ENCODE measurements at places on chromosomes 11 and 22. TPM values are rescaled to one million over a fixed set of nuclear protein-coding genes. Genes with fewer than 3 reads are reported as not detected.

The HBB gene
- total RNA-seq, result 61.2 TPM

The AP1B1 gene
- 30.0 TPM for total RNA-seq

The OR52H1 gene
- total RNA-seq, result not detected

The CHEK2 gene
- 1.3 TPM for total RNA-seq

The TRIM49C gene
- total RNA-seq, result not detected

The ZP1 gene
- total RNA-seq, result not detected

The MMP12 gene
- not detected for total RNA-seq

The WNT7B gene
- total RNA-seq, result not detected

The OR52I2 gene
- not detected for total RNA-seq

The KRTAP5-10 gene
- not detected for total RNA-seq

The SCGB1A1 gene
- total RNA-seq, result not detected

The OR2AG2 gene
- not detected for total RNA-seq

The PARVA gene
- total RNA-seq, result 56.4 TPM

GRCh38 chr11:69263736-69264052 is 30.3 kb upstream of the MYEOV start:
- DNase-seq, result no peak

GRCh38 chr22:35921777-35922176 is 106.8 kb downstream of the RBFOX2 start:
- peak; percentile 23 for DNase-seq

DNA sequence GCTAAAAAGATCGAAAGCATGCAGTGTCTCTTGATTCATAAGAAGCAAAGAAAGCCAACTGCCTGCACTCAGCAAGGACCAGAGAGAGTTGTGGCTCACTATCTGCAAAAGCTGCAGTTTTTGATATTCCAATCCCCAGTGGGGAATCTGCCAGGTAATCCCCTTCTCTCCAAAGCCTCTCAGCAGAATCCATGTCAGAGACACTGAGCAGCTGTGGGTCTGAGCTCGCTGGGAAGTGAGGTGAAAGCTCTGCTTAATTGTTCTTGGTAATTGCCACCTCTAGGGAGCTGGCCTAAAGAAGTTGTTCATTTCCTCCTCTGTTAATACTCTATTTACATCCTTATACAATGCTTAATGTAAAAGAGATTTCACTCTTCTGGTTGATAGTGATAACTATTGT is 261.3 kb upstream of the LRRC4C start:
- DNase-seq, result no peak

- DNase-seq, result peak; percentile 62
Measured at GRCh38 chr11:33869481-33870422, 22.1 kb downstream of the LMO2 start.

DNA sequence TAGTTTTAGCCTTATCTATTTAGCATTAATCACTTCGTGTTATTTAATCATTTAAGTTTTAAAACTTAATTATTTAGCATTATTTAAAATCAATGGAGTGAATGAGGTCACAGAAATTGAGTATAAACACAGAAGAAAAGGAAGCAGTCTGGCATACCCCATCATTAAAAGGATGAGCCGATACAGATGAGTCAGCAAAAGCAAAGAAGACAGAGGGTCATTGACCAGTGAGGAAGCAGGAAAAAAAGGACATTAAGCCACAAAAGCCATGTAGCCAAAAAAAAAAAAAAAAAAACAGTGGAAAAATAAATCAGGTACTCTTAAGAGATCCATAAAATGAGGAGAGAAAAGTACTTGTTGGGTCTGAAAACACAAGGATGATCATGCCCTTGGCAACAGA is 71.5 kb downstream of the TYR start:
- DNase-seq, result no peak

DNA sequence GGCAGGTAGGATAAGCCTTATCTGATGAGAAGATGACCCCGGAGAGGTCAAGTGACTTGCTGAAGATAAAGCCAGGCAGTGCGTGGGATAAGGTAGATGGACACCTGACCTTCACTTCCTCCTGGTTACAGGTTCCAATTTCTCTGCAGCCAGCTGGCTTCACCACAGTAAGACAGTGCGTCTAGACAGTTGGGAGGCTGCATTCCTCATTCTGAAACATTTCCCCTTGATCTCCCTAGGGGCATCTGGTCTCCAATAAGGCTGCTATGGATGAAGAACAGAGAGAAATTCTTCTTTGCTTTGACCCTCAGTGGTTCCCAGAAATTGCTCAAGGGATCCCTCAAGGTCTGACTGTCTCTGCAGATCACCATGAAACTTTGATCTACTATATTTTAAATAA is 211.3 kb downstream of the MYO18B start:
- no peak for DNase-seq

GRCh38 chr11:72573072-72573854 is 101.0 kb downstream of the PDE2A start:
- DNase-seq, result peak; percentile 53

GRCh38 chr11:112874980-112875379 is 86.2 kb upstream of the NCAM1 start:
- DNase-seq, result no peak

GRCh38 chr11:118545533-118545932 is 14.5 kb downstream of the TMEM25 start:
- DNase-seq, result no peak

- no peak for DNase-seq
Measured at GRCh38 chr11:2683806-2684205, 16.0 kb downstream of the KCNQ1OT1 start.

DNA sequence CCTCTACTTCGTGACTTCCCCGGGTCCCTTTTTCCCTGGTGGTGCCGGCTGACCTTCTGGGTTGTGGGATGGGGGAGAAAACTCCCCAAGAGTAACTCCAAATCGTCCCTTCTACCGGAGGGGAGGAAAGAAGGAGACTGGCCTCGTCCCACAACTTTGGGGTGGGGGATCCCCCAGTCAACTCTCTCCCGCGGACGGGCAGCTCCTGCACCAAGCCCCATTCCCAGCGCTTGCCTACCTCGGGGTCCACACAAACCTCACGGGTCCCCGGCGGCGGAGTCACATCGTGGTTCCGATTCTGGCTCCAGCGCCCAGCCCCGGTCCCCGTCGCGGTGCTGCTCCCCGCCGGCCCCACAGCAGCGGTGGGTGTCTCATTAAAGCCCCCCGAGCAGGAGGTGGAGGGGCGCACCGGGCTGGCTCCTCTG is 317 bp downstream of the BDNF start:
- no peak for DNase-seq

GRCh38 chr22:46661221-46661851 is 41.1 kb downstream of the GRAMD4 start:
- no peak for DNase-seq

DNA sequence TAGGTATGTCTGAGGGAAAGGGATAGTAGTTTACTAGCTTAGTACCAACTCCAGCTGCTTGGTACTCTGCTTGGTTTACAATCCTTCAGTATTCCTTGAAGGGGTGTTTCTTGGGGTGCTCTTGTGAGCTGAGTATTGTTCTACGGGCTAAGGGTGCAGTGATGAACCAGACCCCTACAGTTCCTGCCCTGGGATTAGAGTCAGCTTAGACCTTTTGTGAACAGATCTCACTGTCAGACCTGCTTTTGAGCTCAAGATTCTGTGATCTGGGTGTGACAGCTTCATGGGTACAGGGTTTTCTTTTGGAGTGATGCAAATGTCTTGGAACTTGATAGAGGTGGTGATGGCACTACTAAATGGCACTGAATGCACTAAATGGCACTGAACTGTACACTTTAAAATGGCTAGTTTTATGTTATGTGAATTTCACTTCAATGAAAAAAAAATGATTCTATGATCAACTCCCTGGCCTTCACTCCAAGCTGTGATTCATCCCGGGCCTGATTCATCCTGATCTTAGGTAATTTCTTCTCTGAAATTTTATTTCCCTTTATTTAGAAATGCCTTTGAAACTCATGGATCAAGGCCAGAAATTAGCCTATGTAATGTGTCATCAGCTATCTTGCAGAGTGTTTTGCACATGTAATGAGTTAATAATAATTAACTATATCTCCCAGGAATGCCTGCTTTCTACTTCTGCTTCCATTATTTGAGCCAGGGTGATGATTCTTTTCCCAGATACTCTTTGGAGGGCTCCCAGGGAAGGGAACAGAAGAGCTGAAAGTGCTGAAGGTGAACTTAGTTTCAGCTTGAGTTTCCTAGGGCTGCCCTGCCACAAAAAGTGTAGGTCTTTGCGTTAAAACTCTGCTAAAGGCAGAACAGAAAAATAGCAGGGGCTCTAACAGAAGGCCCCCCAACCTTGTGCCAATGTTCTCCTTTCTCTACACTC is 87.9 kb downstream of the NCAM1 start:
- no peak for DNase-seq

- DNase-seq, result no peak
Measured at GRCh38 chr11:62413060-62413696, 5.7 kb upstream of the SCGB1A1 start.

- DNase-seq, result no peak
Measured at GRCh38 chr22:28466399-28466798, 213.2 kb downstream of the TTC28 start.

DNA sequence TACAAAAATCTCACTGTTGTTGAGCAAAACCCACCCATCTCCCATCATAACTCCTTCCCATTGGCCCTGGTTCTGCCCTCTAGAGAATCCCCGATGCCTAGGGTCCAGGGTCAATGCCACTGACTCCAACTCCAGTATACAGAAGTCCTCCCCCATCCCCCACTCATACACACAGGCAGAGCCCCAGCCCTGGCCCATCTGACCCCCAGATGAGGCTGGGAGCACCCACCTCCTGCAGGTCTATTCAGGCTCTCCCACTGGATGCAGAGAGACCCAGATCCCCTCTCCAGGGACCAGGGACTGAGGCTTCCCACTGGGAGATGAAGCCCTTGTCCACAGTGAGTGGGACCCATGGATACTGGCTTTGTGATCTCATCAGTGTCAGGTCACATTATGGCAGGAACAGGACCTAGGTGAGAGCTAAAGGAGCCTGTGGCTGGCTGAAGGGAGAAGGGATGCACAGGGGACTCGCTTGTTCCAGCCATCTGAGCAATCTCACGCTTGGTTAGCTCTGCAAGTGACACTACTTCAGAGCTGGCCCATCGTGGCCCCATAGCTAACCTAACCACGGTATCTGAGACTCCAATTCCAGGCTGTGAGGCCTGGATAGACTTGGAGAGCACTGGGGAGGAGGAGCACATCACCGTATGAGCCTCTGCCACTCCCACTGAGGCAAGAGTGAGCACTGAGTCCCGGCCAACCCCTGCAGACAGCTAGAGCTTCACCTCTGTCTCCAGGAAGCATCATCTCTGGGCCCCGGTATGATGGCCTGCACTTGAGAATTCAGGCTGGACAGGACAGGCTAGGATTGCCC is 35.7 kb downstream of the TRIM29 start:
- no peak for DNase-seq

DNA sequence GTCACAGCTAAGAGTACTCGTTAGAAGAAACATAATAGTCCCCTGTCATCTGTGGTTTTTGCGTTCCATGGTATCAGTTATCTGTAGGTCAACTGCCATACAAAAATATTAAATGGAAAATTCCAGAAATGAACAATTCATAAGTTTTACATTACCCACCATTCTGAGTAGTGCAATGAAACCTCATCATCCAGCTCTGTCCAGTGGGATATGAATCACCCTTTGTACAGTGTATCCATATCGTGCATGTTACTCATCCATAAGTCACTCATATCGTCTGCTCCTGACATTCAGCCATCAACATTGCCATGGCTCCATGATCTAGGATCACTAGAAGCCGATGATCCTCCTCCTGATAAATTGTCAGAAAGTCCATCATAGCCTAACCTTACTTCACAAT is 174.9 kb upstream of the C11orf87 start:
- no peak for DNase-seq

GRCh38 chr22:33584152-33584551 is 336.1 kb downstream of the LARGE1 start:
- no peak for DNase-seq

DNA sequence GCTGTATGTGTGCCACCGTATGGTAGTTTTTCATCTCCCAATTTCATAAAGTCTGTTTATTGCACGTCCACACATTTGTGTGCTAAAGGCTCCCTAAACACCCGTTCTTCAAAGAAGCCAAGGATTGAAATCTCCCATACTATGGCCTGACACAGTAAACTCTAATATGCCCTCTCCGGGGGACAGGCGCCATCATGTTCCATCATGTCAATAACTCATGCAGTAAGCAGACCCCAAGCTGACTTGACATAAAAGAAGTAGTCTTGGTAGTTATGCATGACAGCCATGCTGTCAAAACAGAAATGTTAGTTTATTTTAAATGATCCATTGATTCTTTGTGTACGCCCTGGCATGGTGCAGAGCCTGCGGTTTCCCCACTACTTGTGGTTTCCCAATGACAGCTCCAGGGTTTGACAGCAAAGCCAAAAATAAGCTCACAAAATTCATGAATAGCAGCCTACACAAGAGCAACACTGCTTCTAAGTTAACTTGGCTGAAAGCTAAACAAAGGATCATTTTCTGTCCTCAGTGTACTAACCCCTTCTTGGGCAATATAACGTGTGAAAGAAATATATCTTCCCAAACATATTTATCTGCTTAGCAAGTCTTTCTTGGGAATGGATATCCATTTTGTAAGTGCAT is 56.5 kb upstream of the CABP7 start:
- DNase-seq, result no peak

- no peak for DNase-seq
Measured at GRCh38 chr11:110059706-110060463, 33.3 kb upstream of the ZC3H12C start.

DNA sequence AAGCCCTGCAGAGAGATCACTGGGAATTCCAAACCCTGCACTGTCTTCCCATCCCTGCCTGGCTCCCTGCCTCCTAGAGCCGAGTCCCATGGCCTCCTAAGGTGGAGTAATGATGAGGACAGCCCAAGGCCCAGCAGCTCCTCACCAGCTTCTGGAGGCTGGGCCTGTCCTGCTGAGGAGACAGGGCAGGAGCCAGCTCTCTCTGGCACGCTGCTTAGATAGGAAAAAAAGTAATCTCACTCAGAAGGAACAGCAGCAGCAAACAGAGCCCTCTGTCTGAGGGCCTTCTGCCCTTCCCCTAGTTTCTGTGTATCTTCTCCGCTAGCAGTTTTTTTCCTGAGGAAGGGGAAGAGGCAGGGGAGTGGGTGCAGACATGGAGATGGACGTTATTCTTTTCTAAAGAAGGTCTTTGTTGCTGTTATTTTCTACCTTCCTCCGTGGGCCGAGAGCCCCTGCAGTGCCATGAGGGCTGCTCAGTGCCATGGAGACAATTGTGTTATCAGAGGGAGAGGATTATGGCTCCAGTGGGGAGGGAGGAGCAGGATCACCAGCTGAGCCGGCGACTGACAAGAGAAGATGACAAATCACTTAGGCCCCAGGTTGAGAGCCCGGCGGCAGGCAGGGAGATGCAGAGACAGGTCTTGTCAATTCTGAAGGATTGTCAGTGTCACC is 315.3 kb downstream of the BUD13 start:
- no peak for DNase-seq

- DNase-seq, result peak; percentile 42
Measured at GRCh38 chr11:47328449-47329390, 23.8 kb downstream of the MYBPC3 start.

DNA sequence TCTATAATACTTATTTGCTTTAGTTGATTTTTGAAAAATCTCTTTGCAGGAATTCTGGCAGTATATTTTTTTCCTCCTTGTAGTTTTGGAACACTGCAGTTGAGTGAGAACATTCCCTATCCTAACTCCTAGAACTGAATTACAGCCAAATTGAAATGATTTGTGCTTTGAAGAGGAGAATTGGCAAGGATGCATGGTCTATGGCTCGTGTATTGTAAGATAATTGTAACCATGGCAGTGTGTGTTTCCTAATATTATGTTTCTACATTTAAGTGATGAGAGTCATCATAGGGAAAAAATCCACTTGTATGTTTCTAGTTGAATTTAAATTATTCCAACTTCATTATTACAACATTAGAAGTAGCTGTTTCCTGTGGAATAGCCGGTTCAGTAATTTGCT is 80.9 kb upstream of the MYO18B start:
- DNase-seq, result no peak
